ENCODE measurements at places on chromosomes 16 and 17.

GRCh38 chr17:77721846-77722160 lies 236.7 kb upstream of the TNRC6C start:
- DNase-seq, result no peak

GRCh38 chr17:65143889-65144604 lies 6.9 kb downstream of the RGS9 start:
- peak; percentile 12 for DNase-seq

- no peak for DNase-seq
These were observed 287.5 kb downstream of the NPIPA8 start for GRCh38 chr16:18048853-18049546.

GRCh38 chr17:52170963-52171572 lies 12.6 kb upstream of the CA10 start:
- peak; percentile 2 for DNase-seq

DNA sequence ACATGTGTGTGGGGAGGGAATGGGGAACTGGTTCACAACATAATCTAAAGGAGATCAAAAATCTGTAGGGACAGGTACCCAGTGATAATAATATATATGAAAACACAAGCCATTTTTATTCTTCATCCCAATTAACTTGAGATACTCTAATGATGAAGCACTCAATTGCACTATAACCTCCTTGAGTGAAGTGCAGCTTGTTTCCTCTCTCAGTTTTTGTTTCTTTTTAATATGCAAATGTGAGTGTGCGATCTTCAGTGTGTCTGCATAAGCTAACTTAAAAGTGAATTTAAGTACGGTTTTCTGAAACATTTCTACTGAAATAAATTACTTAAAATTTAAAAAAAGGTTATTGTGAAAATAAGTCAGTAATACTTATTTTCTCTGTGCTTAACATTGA lies 623.5 kb downstream of the CDH11 start:
- no peak for DNase-seq

- DNase-seq, result peak; percentile 61
These were observed at the start of the genes SGSH and SLC26A11 for GRCh38 chr17:80220054-80220735. Gene SGSH (minus strand): TSS chr17:80220333. CDS start chr17:80220313, 20 bp downstream. Gene SLC26A11 (plus strand): TSS chr17:80220427. CDS start chr17:80221561, 1,134 bp downstream.

DNA sequence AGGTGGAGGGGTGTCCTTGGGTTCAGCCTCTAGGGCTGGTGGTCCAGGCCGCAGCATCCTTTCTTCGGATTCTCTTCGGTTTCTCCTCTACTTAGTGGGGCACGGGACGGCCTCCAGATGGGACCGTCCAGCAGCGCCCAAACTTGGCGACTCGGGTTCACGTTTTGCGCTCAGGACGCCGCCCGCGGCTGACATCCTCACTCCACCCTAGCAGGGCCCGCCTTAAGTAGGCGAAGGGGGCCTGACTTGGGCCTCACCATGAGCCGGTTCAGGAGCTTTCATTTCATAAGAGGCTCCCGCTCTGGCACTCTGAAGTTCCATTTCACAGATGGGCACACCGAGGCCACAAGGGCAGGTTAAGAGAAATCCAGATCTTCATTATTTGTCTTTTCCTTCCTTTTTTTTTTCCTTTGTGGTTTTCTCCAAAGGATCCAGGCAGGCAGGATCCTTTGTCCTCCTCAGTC lies 141.2 kb downstream of the SEC14L1 start:
- no peak for DNase-seq

GRCh38 chr17:38701504-38702165 lies 3.4 kb upstream of the MLLT6 start:
- no peak for DNase-seq

GRCh38 chr17:68709461-68709860 lies 108.3 kb upstream of the FAM20A start:
- DNase-seq, result no peak

- no peak for DNase-seq
These were observed 44.1 kb downstream of the CBFA2T3 start for GRCh38 chr16:88932929-88933328.

DNA sequence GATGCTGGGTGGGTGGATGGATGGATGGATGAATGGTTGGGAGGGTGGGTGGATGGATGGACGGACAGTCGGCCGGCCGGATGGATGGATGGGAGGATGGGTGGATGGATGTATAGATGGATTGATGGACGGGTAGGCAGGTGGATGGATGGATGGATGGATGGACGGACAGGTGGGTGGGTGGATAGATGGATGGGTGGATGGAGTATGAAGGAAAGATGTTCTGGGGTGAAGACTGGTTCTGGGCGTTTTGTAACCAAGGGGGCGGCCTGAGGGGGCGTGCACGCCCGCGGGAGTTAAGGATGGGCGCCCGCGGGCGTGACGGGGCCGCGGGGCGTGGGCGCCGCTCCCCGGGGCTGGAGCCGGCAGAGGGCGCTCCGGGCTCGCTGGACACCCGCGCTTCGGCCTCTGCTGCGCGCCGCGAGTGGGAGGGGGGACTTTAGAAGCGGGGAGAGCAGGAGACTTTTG lies at the start of gene NECAB2:
Gene NECAB2 (plus strand): TSS at position 407 of the 468 bp plus-strand sequence. CDS start 405 bp downstream, outside the sequence.
- DNase-seq, result peak; percentile 8

- DNase-seq, result peak; percentile 81
These were observed 7.3 kb upstream of the VEZF1 start for GRCh38 chr17:57995076-57995956.

GRCh38 chr17:55426851-55427586 lies 5.4 kb upstream of the MMD start:
- no peak for DNase-seq

GRCh38 chr17:69325518-69326376 lies 1.2 kb downstream of the ABCA5 start:
- no peak for DNase-seq

DNA sequence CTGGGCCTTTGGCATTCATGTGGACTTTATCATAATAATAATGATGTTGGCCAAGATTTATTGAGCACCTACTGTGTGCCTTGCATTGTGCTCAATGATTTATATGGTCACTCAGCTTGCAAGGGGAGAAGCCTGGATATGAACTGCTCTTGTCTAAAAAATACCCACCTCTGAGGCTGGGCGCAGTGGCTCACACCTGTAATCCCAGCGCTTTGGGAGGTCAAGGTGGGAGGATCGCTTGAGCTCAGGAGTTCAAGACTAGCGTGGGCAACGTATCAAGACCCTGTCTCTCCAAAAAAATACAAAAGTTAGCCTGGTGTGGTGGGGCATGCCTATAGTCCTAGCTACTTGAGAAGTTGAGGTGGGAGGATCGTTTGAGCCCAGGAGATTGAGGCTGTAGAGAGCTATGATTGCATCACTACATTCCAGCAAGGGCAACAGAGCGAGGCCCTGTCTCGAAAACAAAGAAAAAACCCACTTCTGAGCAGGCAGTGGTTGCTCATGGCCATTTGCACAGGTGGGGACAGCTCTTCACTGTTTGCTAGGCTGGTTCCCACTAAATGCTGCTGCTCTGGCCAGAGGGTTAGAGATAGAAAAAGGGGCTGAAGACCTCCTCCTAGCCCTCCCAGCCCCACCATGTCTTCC lies 4.3 kb upstream of the ADGRG1 start:
- no peak for DNase-seq

DNA sequence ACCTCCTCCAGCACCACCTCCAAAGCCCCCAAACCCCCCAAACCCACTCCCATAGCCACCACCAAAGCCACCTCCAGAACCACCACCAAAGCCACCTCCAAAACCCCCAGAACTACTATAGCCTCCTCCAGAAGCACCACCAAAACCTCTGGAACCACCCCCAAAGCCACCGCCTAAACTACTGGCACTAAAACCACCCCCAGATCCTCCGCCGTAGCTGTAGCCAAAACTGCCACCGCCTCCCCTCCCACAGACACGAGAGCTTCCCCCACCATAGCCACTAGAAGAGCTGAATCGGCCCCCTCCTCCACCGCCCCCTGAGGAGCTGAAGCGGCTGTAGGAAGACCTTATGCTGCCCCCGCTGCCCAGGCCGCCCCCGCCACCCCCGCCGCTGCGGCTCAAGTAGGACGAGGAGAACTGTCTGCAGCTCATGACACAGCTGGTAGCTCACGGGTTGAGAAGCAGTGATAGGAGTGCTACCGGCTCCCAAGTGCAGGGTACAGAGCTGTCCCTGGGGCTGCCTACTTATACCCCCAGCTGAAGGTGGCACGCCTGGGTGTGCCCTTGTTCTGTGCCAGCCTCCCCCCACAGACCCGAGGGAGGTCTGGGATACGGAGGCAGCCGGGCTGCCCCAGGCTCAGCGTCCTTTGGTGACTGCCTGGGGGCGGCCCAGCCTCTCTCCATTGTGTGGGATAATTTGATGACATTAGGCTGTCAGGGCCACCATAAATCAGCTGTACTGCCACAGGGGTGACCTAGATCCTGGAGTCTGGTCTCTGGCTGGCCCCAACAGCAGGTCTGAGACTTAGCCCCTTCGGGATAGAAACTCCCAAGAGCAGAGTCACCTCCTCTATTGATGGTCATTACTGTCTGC lies at the start of gene KRT9:
Gene KRT9 (minus strand): TSS at position 499 of the 874 bp plus-strand sequence. CDS start 67 bp downstream, at position 432.
- no peak for DNase-seq

DNA sequence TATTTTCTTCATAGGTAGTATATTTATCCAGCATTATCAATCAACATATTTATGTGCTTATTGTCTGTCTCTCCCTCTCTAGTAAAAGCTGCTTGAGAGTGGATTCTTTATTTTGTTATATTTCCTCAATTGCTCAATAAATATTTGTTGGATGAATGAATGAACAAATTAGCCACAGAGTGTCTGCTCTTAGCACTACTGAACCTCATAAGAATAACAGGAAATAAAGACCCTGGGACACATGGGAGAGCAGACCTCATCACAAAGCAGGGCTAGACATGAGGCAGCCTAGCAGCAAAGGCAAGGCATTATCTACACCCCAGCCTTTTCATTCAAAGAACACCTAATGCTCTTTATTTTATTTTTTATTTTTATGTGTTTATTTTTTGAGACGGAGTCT lies 34.9 kb upstream of the TANC2 start:
- DNase-seq, result no peak

GRCh38 chr16:8713635-8714172 lies 39.3 kb downstream of the ABAT start:
- no peak for DNase-seq

- DNase-seq, result no peak
These were observed 18.5 kb downstream of the SLC16A3 start for GRCh38 chr17:82247182-82247823.

GRCh38 chr17:8122924-8123694 lies 797 bp downstream of the HES7 start:
- DNase-seq, result peak; percentile 39

- DNase-seq, result no peak
These were observed 823 bp upstream of the CD2BP2 start for GRCh38 chr16:30355954-30356308.

GRCh38 chr16:85514295-85514597 lies 98.9 kb upstream of the GSE1 start:
- no peak for DNase-seq

GRCh38 chr16:30527635-30528178 lies 1.3 kb upstream of the ZNF768 start:
- no peak for DNase-seq

- DNase-seq, result no peak
These were observed 7.7 kb upstream of the PRSS22 start for GRCh38 chr16:2865651-2866050.

- no peak for DNase-seq
These were observed 13.2 kb downstream of the RHBDL3 start for GRCh38 chr17:32278815-32279214.

- no peak for DNase-seq
These were observed 4.7 kb downstream of the DLX3 start for GRCh38 chr17:49990331-49990730.

GRCh38 chr17:63512388-63512787 lies 10.8 kb upstream of the KCNH6 start:
- no peak for DNase-seq

- DNase-seq, result peak; percentile 58
These were observed 105.3 kb downstream of the SPECC1 start for GRCh38 chr17:20114466-20114865.

DNA sequence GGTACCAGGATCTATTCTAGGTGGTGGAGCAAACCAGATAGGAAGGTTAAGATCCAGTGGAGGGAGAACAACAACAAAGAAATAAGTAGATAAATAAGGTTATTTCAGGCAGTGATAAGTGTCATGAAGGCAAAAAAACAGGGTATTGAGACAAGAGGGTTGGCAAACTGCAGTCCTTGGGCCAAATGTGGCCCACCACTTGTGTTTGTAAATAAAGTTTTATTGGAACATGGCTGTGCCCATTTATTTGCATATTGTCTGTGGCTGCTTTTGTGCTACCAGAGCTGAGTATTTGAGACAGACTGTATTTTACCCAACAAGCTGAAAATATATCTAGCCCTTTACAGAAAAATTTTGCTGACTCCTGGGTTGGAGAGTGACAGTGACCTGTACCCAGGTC lies 361.3 kb downstream of the XYLT1 start:
- no peak for DNase-seq

DNA sequence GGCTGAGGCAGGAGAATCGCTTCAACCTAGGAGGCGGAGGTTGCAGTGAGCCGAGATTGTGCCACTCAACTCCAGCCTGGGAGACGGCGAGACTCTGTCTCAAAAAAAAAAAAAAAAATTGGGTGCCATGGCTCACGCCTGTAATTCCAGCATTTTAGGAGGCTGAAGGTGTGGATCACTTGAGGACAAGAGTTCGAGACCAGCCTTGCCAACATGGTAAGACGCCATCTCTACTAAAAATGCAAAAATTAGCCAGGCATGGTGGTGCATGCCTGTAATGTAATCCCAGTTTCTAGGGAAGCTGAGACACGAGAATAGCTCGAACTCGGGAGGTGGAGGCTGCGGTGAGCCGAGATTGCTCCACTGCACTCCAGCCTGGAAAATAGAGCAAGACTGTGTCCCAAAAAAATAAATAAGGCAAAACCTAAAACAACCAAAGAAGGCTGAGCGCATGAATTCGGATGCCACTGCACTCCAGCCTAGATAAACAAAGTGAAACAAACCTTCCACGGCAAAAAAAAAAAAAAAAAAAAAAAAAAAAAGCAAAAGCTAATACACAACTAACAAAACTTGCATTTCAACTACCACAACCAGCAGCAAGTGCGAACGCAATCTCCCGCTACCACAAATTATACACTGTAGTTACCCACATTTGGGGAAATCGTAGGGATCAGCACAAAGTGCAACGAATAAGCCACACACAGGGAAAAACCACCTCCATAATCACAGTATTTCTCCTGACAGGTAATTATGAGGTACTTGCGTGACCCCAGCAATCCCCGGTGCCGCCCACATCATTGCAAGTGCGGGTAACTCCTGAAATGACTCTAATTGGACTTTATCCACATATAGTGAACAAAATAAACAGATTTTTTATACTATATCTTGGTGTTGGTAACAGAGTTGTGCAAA lies 25.6 kb downstream of the TEX14 start:
- no peak for DNase-seq

- DNase-seq, result peak; percentile 79
These were observed at the start of gene PGS1 for GRCh38 chr17:78378225-78379130. Gene PGS1 (plus strand): TSS chr17:78378649. CDS start chr17:78378666, 17 bp downstream.

GRCh38 chr17:47276868-47277267 lies 23.2 kb downstream of the ITGB3 start:
- peak; percentile 94 for DNase-seq

Data from fibroblast of skin of back (primary cell).